ENCODE measurements at places on chromosomes 11 and 22. TPM values are rescaled to one million over a fixed set of nuclear protein-coding genes. Genes with fewer than 3 reads are reported as not detected.

Gene NRIP3
- total RNA-seq = 2.7 TPM

Gene CTTN
- 387 TPM for total RNA-seq

Gene TRIM49
- not detected for total RNA-seq

Gene MOGAT2
- total RNA-seq = 1.4 TPM

Gene GLYATL2
- 19.0 TPM for total RNA-seq

Gene ACAD8
- total RNA-seq = 29.7 TPM

All from mucosa of gallbladder (tissue), 1 donor.